ENCODE measurements at places on chromosomes 16 and 17.

DNA sequence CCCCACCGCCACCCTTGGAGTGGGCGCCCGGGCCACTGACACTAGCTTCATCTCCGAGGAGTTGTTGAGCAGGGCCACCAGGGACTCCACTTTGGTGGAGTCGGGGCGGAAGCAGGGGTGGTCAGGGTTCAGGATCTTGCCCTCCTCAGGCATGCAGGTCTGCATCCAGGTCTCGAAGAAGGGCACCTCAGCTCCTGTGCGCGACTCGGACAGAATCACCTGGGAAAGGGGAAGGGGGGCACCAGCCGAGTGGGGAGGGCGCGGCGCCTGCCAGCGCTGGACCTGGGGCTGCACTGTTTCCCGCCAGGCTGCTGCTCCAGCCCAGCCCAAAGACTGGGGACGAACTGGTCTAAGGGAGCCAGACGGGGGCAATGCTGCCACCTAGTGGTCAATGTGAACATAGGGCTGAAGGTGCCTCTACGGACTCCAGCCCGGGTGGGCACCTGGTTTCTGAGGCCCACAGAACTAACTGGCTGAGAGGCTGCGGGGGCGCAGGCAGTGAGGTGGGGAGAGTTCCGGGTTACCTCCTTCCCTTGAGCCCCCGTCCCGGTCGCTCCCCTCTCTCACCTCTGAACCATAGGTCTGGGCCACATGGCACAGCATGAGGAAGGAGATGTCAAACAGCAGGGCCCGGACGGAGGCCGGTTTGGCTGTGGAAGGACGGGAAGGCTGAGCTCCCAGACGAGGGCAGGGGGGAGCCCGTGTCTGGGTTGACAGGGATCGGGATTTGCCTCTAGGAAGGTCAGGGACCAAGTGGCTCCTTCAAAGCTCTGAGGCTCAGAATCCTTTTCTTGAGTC is 11.8 kb downstream of the CSF3 start:
- DNase-seq, result peak; percentile 73

GRCh38 chr17:49922095-49922494 is 46.9 kb upstream of the DLX4 start:
- DNase-seq, result no peak

DNA sequence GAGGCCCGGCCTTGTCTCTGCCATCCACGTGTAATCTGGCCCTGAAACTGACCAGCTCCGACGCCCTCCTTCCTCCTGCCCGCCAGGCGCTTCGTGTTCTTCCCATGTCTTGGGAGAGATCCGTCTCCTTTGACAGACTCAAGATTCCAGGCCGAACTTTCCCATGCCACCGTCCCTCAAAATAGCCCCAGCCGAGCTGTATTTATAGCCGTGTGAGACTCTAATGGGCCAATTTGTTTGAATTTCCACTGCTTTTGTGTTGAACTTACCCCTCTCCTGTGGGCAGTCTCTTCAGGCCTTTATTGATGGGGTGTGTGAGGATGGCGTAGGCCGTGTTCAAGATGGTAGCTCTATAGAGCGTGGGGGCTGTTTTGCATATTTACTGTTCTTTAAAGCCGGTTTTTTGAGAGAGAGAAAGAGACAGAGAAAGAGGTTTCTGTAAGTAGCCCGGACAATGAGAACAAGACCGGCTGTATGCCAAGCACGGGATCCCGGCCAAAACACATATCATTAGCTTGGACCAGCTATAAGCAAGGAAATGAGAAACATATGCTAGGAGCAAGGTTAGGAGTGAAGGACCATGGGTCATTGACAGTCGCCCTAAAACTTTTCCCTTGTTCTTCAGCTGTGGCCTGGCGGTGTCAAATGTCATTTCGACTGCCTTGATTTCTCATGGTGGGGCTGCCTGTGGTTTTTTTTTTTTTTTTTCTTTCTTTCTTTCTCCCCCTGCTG is 124.5 kb upstream of the ZFHX3 start:
- no peak for DNase-seq

- no peak for DNase-seq
Observed at GRCh38 chr17:50922721-50923405, 56.7 kb upstream of the TOB1 start.

DNA sequence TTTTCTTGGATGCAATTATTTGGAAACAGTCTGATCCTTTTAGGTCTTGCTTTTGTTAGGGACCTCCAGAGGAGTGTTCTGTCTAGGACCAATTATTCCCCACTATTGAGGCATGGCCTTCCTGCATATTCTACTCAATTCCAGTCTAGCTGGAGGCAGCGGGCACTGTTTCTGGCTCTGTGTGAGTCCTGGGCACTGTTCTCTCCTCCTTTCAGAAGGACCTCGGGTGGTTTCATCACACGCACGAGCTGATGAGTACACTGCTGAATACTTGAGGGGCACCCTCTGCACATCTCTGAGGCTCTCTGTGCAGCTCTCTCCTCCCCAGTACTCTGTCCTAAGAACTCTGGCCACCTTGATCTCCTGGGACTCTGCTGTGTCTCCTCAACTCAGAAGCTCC is 30.7 kb downstream of the DYNLL2 start:
- DNase-seq, result no peak

DNA sequence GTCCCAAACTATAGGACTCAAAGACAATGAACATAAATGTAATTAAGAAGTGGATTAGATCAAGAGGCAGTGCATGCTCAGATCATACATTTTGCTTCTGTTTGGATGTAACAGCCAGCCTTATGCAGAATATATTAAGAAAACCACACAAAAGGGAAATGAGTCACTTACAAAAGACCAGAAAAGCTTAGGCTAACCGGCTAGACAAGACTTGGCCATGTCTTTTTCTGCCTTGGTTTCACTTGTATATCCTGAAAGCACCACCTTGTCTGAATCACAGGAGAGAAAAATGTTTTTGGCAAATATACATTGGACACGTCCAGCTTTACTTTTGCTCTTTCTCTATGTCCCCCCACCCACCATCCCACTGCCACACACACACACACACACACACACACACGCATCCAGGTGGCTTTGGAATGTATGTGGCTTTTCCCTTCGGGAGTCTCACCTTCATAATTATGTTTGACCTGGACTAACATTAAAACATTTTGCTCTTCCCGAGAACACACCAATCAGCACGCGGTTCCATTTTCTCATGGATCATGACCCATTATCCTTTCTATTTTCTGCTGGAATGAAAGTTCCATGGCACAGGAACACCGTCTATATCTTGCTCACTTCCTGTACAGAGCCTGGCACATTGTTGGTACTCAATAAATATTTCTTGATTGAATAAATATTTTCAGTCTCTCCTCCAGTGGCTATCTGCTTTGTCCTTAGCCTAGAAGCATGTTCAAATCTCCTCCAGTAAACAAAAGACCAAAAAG is 64.6 kb downstream of the CDK5R1 start:
- no peak for DNase-seq

GRCh38 chr16:69407702-69408323 is 16.6 kb upstream of the CYB5B start:
- DNase-seq, result no peak

DNA sequence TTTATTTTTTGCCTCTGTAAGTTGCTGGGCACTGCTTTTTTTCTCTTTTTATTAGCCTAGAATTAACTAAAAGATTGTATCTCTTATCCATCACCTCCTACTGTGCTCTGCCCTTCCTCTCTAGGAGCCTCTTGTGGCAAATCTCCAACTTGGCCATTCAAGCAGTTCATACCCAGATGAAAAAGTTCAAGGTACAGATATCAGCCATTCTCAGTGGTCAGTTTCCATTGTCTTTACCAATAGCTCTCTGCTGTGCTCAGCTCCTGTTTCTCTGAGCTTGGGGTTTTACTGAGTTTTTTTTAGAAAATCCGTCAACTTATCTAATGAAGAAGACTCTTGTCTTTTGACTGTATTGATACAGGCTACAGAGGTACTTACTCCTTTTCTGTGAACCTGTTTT is 15.6 kb downstream of the MOSMO start:
- no peak for DNase-seq

DNA sequence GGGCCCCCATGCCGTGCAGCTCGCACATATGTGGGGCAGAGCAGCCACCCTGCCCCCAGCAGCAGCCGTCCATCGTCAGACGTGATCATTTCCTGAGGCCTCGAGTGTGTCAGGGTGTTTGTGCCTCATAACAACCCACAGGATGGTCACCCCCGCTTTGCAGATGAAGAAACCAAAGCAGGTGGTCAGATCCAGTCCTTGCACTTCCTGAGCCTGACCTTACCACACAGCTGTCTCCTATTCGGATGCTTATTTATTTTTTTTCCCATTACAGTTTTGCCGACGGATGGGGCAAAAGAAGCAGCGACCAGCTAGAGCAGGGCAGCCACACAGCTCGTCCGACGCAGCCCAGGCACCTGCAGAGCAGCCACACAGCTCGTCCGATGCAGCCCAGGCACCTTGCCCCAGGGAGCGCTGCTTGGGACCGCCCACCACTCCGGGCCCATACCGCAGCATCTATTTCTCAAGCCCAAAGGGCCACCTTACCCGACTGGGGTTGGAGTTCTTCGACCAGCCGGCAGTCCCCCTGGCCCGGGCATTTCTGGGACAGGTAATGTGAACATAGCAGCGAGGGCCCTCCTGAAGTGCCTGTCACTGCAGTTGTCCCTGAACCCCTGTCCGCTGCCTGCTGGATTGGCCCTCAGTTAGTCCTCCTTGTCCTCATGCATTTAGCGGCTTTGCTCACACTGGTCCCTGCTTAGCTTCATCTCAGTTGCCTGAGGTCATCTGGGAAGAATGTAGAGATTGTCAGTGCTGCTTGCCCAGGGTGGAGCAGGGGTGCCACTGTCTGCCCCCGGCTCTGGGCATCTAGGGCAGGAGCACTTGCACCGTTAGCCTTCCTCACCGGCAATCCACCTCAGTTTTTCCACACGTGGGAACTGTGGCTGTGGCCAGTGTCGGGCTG is 1.4 kb downstream of the MPG start:
- no peak for DNase-seq

GRCh38 chr17:34997355-34997862 is 17.1 kb downstream of the LIG3 start:
- no peak for DNase-seq

GRCh38 chr16:89841275-89841674 is 13.0 kb downstream of the SPIRE2 start:
- DNase-seq, result no peak

- DNase-seq, result no peak
Observed at GRCh38 chr17:16433514-16433913, 18.1 kb downstream of the TRPV2 start.

GRCh38 chr17:79861413-79862216 is 22.4 kb upstream of the CBX4 start:
- DNase-seq, result no peak

DNA sequence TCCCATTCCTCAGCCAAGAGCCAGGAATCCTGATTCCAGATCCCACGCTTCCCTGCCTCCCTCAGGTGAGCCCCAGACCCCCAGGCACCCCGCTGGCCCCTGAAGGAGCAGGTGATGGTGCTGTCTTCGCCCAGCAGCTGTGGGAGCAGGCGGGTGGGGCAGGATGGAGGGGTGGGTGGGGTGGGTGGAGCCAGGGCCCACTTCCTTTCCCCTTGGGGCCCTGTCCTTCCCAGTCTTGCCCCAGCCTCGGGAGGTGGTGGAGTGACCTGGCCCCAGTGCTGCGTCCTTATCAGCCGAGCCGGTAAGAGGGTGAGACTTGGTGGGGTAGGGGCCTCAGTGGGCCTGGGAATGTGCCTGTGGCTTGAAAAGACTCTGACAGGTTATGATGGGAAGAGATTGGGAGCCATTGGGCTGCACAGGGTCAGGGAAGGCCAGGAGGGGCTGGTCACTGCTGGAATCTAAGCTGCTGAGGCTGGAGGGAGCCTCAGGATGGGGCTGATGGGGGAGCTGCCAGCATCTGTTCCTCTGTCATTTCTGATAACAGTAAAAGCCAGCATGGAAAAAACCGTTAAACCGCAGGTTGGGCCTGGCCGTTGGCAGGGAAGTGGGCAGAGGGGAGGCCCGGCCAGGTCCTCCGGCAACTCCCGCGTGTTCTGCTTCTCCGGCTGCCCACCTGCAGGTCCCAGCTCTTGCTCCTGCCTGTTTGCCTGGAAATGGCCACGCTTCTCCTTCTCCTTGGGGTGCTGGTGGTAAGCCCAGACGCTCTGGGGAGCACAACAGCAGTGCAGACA is at the start of gene SPN:
TSS of gene SPN (plus strand) at position 232 of the 791 bp plus-strand sequence. CDS start at position 714, 482 bp downstream.
- DNase-seq, result no peak

DNA sequence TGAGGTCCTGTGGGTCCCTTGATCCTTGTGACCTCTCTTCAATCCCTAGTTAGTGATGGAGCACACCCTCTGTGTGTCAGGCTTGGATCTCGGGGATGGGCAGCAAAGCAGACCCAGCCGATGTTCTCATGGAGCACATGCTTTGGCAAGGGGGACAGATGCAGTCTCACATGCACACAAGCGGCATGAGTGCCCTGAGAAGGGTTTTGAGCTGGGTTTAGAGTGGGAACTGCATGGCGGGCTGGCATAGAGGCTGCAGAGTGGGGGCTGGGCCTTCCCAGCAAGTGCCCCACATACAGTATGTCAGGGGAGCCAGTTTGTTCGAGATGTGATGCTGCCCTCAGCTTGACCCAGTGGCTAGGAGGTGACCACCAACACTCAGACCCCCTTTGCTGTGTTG is 41.6 kb downstream of the B9D1 start:
- DNase-seq, result no peak

DNA sequence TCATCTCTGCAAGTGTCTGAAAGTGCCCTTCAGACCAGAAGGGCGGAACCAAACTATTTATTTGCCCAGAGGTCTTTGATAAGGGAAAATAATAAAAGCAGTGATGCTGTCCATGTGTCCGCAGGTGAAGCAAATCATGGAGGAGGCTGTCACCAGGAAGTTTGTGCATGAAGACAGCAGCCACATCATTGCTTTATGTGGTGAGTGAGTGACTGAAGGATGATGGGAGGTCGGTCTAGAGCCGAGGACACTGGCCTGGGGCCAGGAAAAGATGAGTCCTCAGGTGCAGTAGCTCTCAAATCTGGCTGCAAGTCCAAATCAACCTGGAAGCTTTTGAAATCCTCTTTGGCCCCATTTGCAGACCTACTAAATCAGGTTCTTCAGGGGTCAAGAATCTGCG is 6.1 kb downstream of the SGSM2 start:
- DNase-seq, result no peak

- DNase-seq, result no peak
Observed at GRCh38 chr16:20291208-20292206, 35.8 kb downstream of the GP2 start.

DNA sequence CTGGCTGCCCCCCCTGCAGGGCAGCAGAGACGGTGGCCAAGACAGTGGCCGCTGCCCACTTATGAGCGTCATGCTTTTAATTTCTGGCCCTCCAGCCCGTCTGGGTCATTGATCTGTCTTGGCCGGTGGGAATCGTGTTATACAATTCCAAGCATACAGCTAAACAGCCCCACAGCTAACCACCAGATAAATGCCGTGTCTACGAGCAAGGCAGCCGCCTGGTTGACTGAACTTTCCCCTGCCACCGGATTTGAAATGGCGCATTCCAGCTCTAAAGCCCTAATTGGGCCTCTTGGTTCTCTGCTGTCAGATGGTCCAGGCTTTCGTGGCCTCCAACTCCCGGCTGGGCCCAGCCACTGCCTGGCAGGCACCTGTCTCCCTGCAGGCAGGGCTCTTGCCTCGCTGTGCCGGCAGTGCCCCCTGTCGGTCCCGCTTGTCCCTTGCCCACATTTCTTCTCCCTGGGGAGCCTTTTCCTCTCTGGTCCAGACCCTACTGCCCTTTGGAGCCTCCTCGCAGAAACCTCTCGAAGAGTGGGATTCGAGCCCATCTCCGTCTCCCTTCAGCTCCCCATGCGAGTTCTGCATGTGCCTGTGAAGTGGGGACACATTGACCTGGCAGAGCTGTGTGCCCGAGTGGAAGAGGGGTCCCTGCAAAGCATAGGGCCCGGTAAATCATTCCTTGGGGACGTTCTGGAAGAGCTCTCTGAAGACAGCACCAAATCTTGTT is 1.8 kb upstream of the RBFOX3 start:
- DNase-seq, result peak; percentile 22

GRCh38 chr16:89437251-89437987 is 52.9 kb downstream of the ANKRD11 start:
- no peak for DNase-seq

GRCh38 chr17:10664571-10664970 is 7.5 kb upstream of the MYH3 start:
- no peak for DNase-seq
